Amniotic epithelial cell (primary cell): ENCODE measurements at places on chromosomes 2 and 18.

- no peak for DNase-seq
These were observed 99.0 kb downstream of the BIRC6 start for GRCh38 chr2:32455816-32456215.

- no peak for DNase-seq
These were observed 314.6 kb downstream of the LNPK start for GRCh38 chr2:175687465-175687864.

DNA sequence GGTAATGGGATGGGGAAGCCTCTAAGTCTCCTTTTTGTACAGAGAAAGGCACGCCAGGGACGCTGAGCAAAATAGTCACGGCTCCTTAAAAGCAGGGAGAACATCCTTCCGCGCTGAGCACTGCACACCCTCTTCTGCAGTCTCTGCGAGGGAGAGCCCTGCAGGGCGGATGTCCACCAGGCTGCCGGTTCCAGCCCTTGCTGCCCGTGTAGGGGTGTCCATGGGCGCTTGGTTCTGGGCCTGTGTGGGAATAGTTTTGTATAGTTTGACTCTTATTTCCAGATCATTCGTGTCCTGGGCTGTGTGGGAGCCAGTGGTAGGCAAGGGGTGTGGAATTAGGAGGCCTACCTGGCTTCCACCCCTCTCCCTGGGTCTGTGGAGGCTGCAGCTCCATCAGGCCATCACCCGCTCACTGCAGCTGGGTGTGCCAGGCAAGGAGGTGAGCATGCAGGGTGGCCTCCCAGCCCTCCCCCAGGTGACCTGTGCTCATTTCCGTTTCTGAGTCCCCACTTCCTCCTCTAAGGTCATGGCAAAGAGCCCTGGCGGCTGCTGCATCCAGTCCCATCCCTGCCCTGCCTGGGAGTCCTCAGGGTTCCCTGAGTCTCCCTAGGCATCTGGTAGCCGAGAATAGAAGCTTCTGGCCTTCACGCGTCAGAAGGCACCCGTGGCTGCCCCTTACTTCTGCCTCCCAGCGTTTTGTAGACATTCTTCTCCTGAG lies 202.6 kb downstream of the LDLRAD4 start:
- no peak for DNase-seq

GRCh38 chr2:19021721-19022120 lies 336.7 kb downstream of the OSR1 start:
- peak; percentile 19 for DNase-seq

- no peak for DNase-seq
These were observed 20.3 kb downstream of the KCNG2 start for GRCh38 chr18:79818036-79818435.

DNA sequence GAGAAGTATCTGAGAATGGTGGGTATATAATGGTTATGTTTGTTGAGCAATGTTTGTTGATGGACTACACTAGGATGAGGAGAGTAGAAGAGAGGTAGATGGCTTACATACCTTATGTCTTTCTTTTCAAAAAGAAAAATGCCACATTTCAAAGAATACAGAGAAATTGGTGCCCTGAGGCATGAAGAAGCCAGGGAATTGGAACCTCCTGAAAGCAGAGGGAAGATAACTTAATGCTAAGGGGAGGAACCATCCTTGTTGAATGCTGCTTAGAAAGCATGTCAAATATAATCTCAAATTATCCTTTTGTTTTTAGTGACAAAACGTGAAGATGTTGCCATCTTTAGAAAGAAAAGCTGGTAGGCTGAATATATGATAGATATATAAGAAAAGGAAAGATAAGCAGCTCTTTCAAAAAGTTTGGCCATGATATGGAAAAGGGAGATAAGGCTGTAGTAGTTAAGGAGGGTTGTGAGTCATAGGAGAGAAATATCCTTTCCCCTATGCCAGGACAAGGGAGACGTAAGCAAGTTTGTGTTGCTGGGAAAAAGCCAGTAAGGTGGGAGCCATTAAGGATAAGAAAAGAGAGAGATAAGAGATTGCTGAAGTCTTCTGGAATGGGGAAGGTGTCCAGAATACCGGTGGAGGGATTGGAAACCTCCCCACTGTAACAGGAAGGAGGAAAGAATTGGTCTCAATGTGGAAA lies 66.3 kb downstream of the SCN2A start:
- peak; percentile 68 for DNase-seq

- DNase-seq: no peak
These were observed 529.2 kb upstream of the ID2 start for GRCh38 chr2:8152392-8153257.

GRCh38 chr2:127122361-127123027 lies 15.5 kb upstream of the BIN1 start:
- no peak for DNase-seq

GRCh38 chr18:39441648-39442047 lies 1876.0 kb upstream of the CELF4 start:
- no peak for DNase-seq

GRCh38 chr18:64208516-64208915 lies 59.6 kb upstream of the LINC00305 start:
- DNase-seq: no peak

GRCh38 chr18:59458575-59458974 lies 99.5 kb upstream of the LMAN1 start:
- DNase-seq: peak; percentile 63

DNA sequence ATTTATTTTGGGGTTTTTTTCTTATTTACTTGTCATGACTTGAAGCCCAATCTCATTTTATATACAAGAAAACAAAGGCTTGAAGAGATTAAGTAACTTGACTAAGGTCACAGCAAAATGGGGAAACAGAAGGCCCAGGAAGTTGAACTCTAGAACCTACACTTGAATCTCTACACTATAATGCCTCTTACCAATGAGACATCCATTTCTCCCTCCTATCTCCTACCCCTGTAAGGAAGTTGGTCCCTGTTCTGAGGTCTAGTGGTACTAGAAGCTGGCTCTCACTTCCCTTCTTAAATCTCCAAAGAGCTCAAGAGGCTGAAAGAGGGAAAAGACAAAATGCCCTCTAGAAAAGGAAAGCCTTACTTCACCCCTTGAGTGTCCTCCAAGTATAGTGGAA lies 25.5 kb upstream of the IHH start:
- DNase-seq: no peak

- no peak for DNase-seq
These were observed 676.0 kb upstream of the SALL3 start for GRCh38 chr18:78303519-78304191.

DNA sequence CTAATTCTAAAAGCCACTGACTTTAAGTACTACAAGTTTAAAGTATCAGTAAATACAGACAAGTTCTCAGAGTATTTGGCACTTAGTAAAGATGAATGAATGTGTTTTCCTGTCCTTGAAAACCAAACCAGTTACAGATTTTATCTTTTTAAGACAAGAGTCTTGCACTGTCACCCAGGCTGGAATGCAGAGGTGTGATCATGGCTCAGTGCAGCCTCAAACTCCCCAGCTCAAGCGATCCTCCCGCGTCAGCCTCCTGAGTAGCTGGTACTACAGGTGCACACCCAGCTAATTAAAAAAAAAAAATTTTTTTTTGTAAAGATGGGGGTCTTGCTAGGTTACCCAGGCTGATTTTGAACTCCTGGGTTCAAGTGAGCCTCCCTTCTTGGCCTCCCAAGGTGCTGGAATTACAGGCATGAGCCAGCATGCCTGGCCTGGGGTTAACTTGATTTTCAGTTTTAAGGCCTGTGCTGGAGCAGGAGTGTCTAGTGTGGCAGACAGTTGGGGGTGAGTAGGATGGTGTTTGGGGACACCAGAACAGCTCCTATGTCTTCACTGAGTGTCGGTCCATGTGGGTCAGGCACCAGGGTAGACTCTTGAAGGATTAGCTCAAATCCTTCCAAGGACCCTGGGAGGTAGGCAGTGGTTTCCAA lies 9.7 kb downstream of the RPS7 start:
- no peak for DNase-seq

DNA sequence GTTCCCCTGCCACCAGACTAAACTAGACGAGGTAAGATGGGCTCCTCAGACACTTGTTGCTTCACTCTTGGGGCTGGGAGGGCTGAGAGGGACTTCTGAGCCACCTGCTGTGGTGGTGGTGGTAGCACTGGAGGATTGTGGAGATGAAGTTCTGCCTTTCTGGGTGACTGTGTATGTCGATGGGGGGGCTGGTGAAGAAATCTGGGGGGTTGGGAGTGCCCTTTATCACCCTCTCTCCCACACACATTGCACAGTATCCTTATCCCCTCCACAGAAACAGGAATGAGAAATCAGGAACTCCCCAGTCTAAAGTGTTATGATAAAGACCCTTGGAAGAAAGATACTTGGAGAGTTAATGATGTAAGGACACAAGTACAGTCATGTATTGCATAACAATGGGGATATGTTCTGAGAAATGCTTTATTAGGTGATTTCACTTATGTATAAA lies 38.5 kb downstream of the HK2 start:
- DNase-seq: peak; percentile 93

GRCh38 chr2:128510701-128511397 lies 192.2 kb upstream of the HS6ST1 start:
- no peak for DNase-seq

GRCh38 chr2:20170704-20171250 lies 54.2 kb downstream of the SDC1 start:
- no peak for DNase-seq

GRCh38 chr2:120807751-120808150 lies 72.1 kb downstream of the GLI2 start:
- no peak for DNase-seq

DNA sequence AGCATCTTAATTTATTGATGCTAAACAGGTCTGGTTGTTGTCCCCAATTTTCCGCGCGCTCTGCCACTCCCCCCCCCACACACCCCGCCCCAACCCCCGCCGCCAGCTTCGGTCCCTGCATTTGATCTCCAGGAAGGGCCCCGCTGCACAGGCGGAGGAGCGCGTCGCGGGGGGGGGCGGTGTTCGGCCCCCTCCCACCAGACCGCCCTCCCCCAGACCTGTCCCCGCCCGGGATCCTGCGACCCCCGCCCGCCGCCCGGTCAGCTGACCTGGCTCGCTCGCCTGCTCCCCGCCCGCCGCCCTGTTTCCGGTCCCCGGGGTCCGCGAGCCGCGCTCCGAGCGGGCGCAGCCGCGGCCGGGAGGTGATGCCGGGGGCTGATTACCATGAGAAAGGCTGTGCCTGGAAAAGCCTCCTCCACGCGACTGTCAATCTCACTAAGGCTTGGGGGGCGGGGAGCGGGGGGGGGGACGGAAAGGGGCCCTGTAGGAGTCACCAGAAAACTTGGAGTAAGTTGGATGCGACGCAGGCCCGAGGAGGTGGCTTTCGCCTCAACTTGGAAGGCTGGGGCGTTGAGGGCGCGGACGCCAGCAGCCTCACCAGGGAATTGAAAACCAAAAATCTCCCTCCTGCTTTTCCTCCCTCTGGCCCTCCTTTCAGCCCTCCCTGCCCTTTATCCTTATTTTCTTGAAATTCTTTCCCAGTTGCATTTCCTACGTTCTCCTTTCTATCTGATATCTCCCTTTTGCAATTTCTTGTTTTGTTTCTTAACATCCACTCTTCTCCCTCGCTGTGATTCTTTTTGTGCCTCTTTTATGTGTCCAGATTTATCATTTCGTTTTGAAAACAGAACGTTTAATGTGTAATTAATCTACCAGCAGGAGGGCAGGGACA lies 4.4 kb upstream of the ZEB2 start:
- DNase-seq: no peak

DNA sequence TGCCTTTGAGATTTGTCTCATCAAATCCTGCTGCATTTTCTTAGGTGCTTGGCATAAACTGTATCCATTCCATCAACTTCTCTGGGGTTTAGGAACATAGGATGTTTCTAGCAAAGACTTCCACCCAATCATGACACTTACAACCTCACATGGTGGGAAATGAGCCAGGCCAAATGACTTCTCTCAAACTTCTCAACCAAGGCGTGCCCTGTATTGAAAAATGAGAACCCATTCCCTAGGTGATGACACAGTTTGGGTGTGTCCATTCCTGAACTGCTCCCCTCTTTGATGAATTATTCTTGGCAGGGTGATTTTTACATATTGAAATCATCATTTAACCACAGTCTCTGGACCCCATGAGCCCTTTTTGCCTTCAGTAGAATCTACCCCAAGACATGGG lies 161.1 kb downstream of the EN1 start:
- DNase-seq: no peak

- DNase-seq: no peak
These were observed 67.3 kb downstream of the CCBE1 start for GRCh38 chr18:59629894-59630293.

- no peak for DNase-seq
These were observed 84.1 kb downstream of the LDLRAD4 start for GRCh38 chr18:13302457-13303225.

DNA sequence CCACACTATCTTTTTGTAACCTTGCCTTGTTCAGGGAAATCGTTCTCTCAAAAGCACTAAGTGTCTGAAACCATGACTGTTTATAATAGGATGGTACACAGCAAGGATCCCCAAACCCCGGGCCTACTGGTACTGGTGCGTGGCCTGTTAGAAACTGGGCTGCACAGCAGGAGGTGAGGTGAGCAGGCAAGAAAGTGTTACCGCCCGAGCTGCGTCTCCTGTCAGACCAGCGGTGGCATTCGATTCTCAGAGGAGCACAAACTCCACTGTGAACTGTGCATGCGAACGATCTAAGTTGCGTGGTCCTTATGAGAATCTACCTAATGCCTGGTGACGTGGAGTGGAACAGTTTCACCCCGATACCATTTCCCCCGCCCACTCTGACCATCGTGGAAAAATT lies 81.8 kb upstream of the KCNJ3 start:
- DNase-seq: no peak

GRCh38 chr18:50586710-50587109 lies 26.8 kb downstream of the MAPK4 start:
- DNase-seq: no peak

- peak; percentile 88 for DNase-seq
These were observed 69.1 kb downstream of the MCFD2 start for GRCh38 chr2:46846536-46846935.

DNA sequence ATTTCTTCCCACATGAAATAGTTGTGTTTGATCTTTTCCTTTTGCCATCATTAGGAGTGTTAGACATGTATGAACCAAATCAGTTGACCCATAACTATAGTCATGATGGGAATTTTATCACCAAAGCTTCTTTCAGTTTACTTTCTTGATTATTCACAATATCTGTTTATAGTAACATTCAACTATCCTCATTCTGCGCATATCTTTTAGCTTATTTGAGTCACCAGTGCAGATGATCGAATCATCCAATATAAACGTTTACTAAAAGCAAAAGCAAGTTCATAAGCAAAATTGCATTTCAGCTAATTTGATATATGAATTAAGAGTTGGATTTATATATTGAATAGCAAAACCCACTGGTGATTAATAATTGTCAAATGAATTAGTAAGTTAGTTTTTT lies 216.4 kb downstream of the XIRP2 start:
- DNase-seq: no peak

- no peak for DNase-seq
These were observed 288.3 kb downstream of the CYP26B1 start for GRCh38 chr2:71859211-71859847.

GRCh38 chr2:119708241-119708640 lies 29.2 kb downstream of the TMEM177 start:
- DNase-seq: no peak

GRCh38 chr18:36424741-36425142 lies 127.2 kb downstream of the FHOD3 start:
- no peak for DNase-seq

- DNase-seq: no peak
These were observed 58.0 kb upstream of the TMEM178A start for GRCh38 chr2:39607538-39608262.

- DNase-seq: no peak
These were observed 77.0 kb downstream of the PDCL3 start for GRCh38 chr2:100639588-100640390.
